ENCODE measurements at places on chromosomes 12 and 14.

DNA sequence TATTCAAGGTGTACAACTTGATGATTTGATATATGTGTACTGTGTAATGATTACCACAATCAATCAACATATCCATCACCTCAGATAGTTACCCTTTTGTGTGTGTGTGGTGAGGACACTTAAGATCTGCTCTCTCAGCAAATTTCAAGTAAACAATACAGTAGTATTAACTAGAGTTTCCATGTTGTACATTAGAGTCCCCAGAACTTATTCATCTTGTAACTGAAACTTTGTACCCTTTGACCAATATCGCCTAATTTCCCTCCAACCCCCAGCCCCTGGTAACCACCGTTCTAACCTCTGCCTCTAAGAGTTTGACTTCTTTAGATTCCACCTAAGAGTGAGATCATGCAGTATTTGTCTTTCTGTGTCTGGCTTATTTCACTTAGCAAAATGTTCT is 12.1 kb downstream of the ADCK1 start:
- no peak for DNase-seq

DNA sequence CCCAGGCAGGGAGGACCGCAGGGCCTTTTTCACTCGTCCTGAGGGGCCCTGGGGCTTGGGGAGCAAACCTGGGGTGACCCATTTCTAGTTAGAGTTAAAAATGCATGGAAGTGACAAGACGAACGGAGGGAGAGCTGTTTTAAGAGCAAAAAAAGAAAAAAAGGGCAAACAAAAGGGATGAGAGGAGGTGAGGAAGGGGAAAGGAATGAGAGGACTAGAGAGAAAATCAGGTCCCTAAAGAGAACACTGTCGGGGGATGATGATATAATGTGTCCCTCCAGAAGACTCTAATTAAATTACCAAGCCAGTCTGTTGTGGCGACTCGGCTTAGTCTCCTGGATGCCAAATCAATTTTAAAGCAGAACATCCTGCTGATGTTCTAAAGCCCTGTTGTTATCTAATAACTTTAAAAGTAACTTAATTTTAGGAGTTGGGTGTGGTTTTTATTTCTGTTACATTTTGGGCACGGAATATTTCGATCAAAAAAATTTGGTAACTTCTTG is 1.1 kb downstream of the ANO6 start:
- DNase-seq, result no peak

DNA sequence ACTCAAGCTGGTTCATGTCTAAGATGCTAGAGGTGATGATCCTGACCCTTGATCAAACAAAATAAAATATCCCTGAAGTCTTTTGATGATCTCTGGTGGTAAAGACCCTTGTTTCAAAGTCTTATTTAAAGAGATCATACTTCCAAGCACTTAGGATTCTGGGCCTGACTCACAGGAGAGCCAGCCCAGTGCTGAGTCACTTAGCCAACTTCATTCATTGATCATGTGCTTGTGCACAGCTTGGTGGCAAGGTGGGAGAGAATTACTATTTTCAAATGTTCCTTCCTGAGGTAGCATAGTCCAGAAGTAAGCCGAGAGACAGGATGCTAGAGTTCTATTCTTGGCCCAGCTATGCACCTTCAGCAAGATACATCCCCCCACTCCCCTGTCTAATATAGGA is 40.6 kb downstream of the SCN8A start:
- DNase-seq, result no peak

DNA sequence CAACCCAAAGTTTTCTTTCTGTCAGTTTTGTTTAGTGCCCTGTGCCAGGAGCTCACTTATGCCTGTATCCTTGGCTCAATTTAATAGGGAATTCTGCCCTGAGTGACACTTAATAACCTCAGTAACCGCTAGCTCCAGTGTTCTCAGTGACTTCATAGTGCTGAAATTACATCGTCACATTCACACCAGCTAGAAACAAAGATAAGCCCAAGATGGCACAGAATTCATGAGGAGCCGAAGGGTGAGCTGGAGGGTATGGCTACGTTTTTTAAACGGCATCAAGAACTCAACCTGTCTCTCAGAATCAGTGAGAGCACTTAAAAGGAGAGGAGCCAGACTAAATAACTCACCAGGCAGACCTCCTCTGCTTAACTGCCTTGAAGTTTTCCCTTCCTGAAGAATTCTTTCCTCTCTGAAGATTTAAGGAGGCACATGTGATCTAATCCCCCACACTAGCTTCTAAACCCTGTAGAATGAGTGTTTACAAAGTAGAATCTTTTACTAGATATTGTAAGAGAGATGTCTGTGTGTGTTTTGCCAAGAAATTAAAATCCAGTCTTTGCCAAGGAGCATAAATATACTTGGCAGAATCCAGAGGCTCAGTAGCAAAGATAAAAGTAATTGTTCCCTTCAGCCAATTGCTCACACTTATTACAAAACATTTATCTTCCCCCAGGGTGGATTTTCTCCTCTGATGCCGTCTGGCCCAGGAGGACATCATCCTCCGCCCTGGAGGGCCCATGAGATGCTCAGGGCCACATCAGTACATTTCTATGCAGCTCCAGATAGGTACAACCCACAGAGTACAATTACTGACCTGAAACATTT is 37.3 kb downstream of the PTGER2 start:
- DNase-seq, result no peak

- no peak for DNase-seq
Observed at GRCh38 chr14:58954901-58955861, 233.3 kb upstream of the DAAM1 start.

DNA sequence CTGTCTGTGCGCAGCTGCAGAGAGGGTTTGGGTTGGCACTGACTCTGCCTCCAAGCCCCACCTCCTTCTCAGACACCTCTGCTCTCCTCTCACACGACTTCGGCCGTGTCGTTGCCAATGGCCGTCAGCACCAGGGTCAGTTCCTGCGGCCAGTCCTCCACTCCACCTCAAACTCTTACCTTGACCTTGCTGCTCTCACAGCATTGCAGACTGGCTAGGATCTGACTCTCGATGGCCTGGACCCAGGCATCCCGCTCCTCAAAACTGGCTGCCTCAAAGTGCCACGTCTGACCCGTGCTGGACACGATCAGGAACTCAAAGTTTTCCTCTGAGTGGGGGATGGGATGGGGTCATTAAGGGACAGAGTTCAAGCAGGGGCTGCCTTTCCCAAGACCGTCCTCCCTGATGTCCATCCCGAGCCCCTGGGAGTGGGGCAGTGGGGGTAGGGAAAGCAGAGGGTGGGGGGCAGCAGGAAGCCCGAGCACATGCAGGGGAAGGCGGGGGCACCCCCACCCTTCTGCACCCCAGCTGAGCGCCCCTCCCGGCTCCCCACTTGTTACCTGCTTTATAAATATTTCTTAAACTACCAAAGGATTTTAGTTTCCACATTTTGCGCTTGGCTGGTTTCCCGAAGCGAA is 10.7 kb downstream of the AGAP2 start:
- no peak for DNase-seq

Measured in SHP77 treated with DMSO at 0.1 percent for 48 hours (cell line).